GM04503 (cell line): ENCODE measurements at places on chromosomes 7 and 10.

DNA sequence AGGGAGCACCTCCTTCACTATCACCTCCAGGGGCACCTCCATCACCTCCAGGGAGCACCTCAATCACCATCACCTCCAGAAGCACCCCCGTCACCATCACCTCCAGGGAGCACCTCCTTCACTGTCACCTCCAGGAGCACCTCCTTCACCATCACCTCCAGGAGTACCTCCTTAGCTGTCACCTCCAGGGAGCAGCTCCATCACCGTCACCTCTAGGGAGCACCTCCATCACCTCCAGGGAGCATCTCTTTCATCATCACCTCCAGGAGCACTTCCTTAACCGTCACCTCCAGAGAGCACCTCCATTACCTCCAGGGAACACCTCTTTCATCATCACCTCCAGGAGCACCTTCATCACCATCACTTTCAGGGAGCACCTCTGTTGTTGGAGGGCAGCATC lies 103.0 kb downstream of the DNAJB6 start:
- no peak for DNase-seq

GRCh38 chr10:29285624-29286051 lies 3.2 kb upstream of the LYZL1 start:
- DNase-seq: no peak

DNA sequence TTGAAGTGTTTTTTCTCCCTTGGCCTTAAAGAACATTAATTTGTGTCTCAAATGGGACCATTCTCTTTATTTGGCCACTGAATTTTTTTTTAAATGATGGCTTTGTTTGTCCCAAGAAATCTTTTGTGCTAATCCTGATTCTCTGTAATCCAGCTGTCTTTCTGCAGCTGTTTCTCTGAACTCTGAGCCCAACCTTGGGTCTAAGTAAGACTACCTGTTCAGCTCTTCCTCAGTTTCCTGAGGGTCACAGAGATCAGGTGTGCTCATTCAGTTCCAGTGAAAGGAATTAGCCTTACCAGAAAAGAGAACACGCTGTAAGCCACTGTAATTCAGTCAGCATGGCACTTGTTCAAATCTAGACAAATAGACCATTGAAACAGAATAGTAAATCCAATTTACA lies 94.2 kb downstream of the ANKIB1 start:
- no peak for DNase-seq

DNA sequence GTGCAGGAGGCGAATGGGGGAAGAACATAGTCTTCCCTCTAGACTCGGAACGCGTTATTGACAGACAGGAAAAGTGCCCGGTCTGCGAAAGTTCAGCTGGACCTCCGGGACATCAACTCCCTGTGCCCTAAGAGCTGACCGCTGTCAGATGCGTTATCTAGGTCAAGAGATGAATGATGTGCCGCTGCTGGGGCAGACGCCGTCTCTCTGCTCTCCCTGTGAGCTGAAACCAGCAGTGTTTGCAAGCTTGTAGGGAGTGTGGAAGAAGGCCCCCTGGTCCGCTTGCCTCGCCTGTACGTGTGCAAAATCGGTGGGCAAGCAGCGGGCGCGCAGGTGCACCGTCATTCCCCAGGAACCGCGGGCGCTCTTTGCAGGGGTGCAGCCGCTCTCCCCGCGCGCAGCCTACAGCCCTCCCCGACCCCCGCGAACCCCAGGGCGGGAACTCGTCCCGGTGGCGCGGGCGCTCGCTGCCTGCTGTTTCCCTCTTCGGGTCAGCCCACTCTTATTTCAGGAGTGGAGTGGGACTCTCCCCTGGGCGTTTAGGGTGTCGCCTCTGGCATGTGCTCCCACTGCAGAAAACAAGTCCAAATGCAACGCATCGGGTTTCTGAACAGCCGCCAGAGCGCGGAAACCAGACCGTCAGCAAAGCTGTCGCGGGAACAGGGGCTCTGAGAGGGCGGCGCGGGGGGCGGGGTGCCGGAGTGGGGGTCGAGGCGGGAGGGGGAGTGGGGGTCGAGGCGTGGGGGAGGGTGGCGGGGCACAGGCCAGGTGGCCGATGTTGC lies 1.8 kb upstream of the PFKFB3 start:
- DNase-seq: no peak

- no peak for DNase-seq
Measured at GRCh38 chr10:4623200-4623599, 202.8 kb upstream of the AKR1E2 start.

DNA sequence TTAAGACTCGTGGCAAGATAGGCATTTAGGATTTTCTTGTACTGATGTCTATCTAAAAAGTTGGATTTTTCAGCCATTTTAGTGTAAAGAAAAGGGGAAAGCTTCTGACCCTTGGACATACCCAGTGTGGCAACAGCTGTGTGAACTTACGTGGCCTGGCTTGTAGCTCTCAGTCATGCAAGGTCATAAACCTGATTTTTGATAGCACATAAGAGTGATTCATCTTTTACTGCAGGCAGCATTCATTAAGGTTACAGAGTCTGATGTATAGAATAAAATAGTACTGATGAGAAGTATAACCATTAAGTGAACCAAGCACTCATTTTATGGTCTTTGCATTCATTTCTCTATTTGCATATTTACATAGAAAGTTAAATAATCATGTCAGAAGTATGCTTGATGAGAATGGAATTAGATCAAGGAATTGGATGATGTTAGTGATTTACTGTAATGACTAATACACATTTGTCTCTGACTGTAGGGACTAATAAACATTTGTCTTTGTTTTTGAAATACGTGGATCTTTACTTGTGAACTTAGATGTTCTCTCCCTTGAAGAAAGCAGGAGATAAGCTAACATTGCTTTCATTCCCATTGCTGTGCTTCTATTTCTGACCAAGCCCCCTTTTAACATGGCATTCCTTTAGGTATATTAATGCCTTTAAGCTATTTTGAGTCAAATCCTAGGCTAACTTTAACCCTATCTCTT lies 88.2 kb downstream of the GSDME start:
- no peak for DNase-seq

DNA sequence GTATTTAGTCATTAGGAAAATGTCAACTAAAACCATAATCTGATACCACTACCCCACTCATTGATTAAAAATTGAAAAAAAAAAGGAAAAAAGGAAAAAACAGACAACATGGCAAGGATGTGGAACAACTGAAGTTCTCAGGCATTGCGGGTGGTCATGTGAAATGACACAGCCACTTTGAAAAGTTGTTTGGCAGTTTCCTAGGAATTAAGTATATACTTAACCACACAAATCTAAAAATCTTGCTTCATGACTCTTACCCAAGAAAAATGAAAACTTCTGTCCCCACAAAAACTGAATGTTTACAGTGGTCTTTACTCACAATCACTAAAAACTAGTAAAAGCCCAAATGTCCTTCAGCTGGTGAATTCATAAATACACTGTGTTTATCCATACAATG lies 254.5 kb downstream of the AHR start:
- no peak for DNase-seq

DNA sequence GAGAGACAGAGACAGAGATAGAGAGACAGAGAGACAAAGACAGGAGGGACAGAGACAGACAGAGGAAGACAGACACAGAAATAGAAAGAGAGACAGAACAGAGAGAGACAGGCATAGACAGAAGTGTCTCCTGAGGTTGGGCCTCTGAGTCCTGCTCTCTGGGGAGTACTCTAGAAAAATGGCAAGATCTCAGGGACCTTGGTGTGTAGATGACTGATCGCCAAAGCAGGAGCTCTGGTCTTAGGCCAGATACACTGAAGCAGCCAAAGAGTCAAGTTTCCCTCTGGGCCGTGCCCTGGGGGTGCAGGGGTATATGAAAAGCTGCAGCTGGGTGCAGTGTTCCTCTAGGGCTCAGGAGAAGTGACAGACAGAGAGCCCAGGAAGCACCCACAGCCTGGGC lies 176.6 kb upstream of the TNS3 start:
- DNase-seq: no peak

DNA sequence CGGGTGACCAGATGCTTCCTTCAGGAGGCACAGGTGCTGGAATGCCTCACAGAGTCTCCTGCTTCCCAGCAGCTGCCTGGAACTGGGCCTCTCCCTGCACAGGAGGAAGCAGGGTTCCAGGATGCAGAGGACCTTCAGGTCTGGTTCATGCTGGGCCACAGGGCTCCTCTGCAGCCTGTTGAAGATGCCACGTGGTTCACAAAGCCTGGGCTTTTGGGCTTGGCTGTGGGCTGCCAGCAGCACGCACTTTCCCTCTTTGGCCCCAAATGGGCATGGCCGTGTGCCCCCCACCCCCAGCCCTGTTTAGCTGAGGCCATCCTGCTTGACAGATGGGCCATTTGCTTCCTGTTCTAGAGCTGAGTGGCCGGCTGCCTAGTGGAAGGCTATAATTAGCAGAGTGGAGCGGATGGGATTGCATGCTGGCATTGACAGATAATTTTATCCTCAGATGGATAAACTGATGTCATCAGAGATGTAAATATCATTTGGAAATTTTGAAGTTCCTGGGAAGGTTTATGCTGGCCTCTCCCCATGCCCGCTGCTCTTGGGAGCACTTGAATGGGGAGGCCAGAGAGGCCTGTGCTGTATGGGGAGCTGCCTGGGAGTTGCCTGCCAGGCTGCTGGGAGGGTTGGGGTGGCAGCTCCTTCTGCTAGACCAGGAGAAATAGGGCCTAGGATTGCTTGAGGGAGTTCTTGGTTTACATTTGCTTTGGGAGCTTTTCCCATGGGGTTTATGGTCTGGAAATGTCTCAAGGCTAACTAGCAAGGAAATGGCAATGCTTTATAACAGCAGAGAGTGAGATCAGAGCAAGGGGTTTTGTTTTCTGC lies 28.2 kb downstream of the TSPAN15 start:
- peak; percentile 22 for DNase-seq

- no peak for DNase-seq
Measured at GRCh38 chr10:77667426-77668324, 30.1 kb upstream of the KCNMA1 start.

- DNase-seq: no peak
Measured at GRCh38 chr10:63720072-63720537, 198.9 kb downstream of the REEP3 start.

DNA sequence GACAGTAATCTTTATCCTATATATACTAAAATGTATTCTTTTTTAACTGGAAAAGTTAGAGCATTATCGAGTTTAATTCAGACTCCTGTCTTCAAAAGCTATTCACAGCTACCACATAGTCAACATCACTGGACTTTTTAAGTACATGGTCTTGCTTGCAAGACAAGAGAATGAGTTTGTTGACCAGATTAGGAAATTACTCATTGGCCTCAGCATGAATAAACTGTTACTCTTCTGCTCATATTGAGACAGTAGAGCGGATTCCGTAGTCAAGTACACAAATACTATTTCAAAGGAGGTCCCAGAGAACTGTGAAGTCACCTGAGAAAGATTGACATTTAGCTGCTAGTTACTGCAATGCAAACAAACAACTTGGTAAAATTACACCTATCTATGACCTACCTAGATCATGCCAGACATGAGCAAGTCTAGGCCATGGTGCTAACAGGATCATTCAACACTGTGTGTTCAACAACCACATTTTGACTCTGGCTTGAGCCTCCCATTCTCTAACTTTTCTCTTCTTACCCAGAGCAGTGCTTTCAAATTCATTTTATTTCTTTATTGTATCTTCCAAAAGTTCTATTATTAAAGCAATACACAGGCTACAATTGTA lies 280.9 kb downstream of the NEBL start:
- no peak for DNase-seq

GRCh38 chr7:134885967-134886352 lies 100.3 kb upstream of the AGBL3 start:
- DNase-seq: peak; percentile 54

- no peak for DNase-seq
Measured at GRCh38 chr10:59107147-59107546, 69.3 kb upstream of the PHYHIPL start.

GRCh38 chr7:19133390-19133789 lies 11.8 kb downstream of the FERD3L start:
- no peak for DNase-seq

GRCh38 chr10:11097686-11098085 lies 80.0 kb downstream of the CELF2 start:
- DNase-seq: no peak

GRCh38 chr10:3868271-3868664 lies 83.3 kb upstream of the KLF6 start:
- no peak for DNase-seq

- no peak for DNase-seq
Measured at GRCh38 chr10:30732671-30733070, 103.1 kb upstream of the LYZL2 start.

DNA sequence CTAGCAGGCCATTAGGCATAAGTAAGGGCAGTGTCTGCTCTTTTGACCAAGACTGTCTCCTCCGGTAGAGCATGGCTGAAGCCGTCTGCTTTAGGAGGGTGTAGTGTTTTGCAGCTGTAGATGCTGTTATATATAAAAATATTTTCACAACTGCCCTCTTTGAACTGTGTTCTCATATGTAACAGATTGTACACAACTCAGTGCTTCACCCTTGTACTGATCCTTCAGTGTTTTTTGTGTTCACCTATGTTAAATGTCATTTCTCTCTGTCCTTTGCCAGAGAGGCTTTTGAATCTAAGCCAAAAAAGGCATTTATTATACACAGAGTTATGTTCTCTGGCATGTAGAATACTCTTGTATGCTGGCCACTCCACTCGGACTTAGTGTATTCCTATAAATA lies 135.5 kb downstream of the BICC1 start:
- DNase-seq: no peak

GRCh38 chr7:1882451-1882850 lies 212.4 kb downstream of the ELFN1 start:
- no peak for DNase-seq

GRCh38 chr10:118139321-118139720 lies 92.6 kb upstream of the RAB11FIP2 start:
- DNase-seq: peak; percentile 27

DNA sequence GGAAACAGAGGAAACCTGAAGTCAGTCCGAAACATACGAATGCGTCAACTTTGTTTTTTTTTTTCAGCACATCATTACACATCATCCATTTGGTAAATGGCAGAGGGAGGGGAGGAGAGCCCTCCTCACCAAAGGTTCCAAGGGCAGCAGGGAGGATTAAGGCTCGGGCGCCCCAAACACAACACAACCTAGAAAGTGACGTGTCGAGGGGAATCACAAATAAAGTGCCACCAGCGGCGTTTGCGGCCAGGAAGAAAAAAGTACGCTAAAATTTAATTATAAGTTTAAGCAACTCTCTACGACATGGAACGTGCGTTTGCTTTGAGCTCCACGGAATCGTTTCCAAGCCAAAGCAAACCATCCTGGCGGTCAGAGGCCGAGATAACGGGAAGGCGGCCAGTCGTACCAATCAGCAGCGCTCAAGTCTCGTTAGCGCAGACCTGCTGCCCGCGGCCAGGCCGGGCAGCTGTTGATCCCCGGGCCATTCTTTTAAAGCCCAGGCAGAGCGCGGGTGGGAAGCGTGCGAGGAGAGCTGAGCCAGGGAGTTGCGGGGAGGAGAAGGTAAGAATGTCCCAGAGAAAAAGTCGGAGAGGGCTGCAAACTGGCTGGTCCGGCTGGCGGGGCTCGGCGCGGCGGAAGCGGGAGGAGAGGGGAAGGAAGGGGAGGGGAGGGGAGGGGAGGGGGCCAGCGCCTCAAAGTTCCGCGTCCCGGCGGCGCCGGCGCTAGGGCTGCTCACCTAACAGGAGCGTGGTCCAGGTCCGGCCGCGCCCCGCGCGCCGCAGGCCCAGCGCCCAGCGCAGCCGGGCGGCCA lies 719 bp downstream of the DPY19L1 start:
- DNase-seq: peak; percentile 19
